ENCODE measurements at places on chromosomes 3 and 15.

- no peak for DNase-seq
Observed at GRCh38 chr15:65395567-65396202, 17.9 kb upstream of the IGDCC3 start.

GRCh38 chr3:9316881-9317361 is 45.9 kb upstream of the THUMPD3 start:
- peak; percentile 62 for DNase-seq

DNA sequence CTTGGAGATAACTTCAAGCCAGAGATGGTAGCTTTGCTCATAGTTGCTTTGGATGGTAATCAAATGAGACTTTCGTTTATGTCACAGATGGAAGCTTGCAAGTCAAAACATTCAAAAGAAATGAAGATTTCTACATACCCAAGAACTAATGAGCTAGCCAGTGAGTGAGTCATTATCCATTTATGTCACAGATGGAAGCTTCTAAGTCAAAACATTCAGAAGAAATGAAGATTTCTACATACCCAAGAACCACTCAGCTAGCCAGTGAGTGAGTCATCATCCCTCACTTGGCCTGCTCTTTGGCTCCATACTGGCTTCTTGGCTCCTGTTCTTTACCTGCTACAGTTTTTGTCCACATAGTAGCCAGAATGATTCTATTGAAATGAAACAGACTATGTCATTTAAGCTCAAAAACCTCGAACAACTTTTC is 559.8 kb upstream of the CBLB start:
- DNase-seq = no peak

- DNase-seq = no peak
Observed at GRCh38 chr15:25863111-25863967, at the start of gene ATP10A. Gene ATP10A, minus strand, starts transcription at chr15:25863327. Its CDS starts 231 bp downstream, at chr15:25863096.

DNA sequence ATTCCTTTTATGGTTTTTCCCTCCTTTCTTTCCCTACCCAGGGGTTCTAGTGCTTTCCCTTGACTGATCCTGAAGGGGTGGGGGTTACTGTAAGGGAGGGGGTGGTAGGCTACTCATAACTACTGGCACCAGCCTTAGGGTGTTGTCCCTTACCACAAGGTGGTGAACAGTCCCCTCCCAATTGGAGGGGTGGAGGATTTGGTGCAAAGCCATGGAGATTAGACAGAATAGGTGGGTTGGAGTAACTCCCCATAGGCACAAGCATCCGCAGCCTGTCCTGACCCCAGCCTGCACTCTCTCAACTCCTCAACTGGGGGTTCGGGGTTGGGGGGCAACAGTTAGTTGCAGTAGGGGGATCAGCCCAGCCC is 2.6 kb upstream of the HYAL2 start:
- DNase-seq = no peak

GRCh38 chr15:68305420-68305871 is 27.9 kb downstream of the FEM1B start:
- no peak for DNase-seq

GRCh38 chr3:52225452-52226228 is at the start of gene TLR9:
Gene TLR9, minus strand, starts transcription at chr3:52225645. Its CDS starts 116 bp downstream, at chr3:52225529.
- DNase-seq = no peak

DNA sequence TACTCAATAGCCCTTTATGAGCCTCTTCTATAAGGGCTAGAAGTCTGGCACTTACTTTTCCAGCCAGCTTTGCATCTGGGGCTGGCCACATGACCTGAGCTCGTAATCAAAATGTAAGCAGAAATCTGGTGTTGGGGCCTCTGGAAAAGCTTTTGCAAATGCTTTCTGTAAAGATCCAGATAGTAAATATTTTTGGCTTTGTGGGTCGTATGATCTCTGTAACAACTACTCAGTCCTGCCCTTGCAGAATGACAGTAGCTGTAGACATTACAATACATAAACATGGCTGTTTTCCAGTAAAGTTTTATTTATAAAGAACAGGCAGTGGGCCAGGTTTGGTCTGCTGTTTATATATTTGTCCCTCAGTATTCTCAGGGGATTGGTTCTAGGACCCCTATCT is 46.2 kb upstream of the THRB start:
- DNase-seq = no peak

GRCh38 chr15:73065114-73065513 is 12.9 kb downstream of the NEO1 start:
- no peak for DNase-seq

Data from pons (tissue), 1 donor.